ENCODE measurements at places on chromosomes 1 and 21. TPM values are rescaled to one million over a fixed set of nuclear protein-coding genes. Genes with fewer than 3 reads are reported as not detected.

BSND gene
- total RNA-seq = 0.13 TPM

- H3K36me3 ChIP-seq = no peaks in the 10 kb centered on the region
- no peaks in the 10 kb centered on the region for H3K4me1 ChIP-seq
- peaks cover 8% of the 10 kb centered on the region for H3K27me3 ChIP-seq
- no peak overlapping the region for H3K27ac ChIP-seq
Measured at GRCh38 chr1:231499148-231499763, 29.2 kb upstream of the TSNAX start.

- H3K4me3 ChIP-seq = no peak overlapping the region
- no peaks in the 10 kb centered on the region for H3K27me3 ChIP-seq
- no peak for DNase-seq
- peaks cover 1% of the 10 kb centered on the region for H3K4me1 ChIP-seq
- H3K27ac ChIP-seq = no peak overlapping the region
- H3K36me3 ChIP-seq = peaks cover 90% of the 10 kb centered on the region
Measured at GRCh38 chr1:88922214-88922613, 30.8 kb upstream of the GTF2B start.

COL6A2 gene
- 1.1 TPM for total RNA-seq

DNA sequence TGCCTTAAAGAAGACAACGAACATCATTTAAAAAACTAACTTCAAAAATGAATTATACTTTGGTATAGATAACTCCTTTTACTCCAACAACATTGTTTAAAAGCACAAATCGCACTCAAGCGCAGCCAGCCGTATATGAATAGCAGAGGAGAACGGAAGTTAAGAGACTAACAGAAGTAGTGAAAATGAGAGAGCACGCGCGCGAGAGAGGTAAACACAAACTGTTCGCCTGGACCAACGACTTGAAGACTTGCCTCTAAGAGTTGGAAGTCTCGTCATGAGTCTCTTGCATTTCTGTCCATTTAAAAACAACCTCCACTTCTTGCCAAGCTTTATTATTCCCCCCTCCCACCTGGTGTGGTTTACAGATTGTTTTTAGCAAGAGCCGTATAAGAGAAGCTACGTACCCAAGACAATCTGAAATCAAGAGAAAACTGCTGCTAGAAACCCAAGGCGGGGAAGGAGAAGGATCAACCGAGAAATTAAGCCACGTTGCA, 479 bp downstream of the SELENOF start:
- peak; percentile 49 for DNase-seq
- H3K27me3 ChIP-seq = no peaks in the 10 kb centered on the region
- H3K4me1 ChIP-seq = peaks cover 47% of the 10 kb centered on the region
- H3K36me3 ChIP-seq = peaks cover 30% of the 10 kb centered on the region
- H3K4me3 ChIP-seq = no peak overlapping the region
